ENCODE measurements at places on chromosomes 5 and 9.

DNA sequence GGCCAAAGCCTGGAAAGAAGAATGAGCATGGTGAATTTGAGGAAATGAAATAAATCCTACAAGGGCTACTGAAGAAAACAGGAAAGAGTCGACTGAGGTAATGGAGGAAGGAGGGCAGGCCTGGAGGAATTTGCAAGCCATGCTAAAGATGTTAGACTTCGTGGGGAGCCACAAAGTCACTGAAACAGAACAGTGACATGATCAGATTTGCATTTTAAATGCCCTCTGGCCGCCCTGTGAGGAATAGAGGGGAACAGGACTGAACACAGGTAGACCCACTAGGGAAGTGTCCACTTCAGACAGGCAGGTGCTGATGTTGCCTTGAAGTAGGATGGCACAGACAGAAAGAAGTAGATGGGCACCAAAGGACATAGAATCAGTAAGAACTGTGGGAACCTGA lies 42.8 kb upstream of the RLN1 start:
- DNase-seq, result no peak

DNA sequence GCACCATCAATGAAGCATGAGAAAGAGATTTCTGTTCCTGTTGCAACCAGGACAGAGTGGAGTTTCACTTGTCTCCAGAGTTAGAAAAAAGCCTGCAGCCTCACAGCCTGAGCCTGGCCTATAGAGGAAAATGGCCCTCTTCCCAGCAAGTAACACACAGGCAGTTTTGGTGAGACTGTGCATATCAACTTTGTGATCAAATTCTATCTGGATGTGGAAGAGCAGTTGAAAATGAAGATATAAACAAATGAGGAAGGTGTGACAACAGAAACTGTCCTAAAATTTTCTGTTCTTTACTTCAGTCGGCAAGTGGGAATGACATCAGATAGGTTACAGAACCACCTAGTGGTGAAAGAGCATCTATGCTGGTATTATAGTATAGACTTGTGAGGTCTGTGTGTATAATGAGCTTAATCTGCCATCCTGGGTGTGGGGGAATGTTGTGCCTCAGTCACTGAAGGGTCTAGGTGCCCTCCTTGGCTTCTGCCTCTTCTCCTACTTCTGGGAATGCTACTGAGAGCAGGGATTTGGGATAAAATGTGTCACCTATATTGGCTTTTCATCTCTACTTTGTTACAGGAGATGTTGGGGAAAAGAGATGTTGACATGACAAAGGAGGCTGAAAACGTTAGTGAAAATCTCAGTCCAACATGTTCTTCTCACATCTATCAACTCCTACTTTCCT lies 28.2 kb downstream of the YIPF5 start:
- peak; percentile 30 for DNase-seq

GRCh38 chr5:32753765-32754164 lies 42.6 kb downstream of the NPR3 start:
- no peak for DNase-seq

DNA sequence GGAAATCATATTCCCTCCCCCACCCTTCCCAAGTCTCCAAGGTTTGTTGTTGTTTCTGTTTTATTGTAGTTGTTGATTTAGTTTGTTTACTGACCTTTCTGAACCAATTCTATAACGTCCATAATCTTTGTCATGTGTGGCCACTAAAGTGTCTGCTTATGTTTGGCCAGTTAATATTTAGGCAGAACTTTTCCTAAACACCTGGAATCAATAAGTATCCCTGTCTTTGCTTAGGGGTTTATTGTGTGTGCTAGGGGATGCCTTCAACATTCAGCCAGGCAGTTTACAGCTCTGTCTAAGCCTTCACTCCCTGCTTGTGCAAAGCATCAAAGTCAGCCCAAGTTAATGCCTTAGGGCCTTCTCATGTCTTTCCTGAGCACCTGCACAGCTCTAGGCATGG lies 16.9 kb upstream of the LECT2 start:
- DNase-seq, result no peak

GRCh38 chr5:35919191-35919590 lies 19.2 kb downstream of the CAPSL start:
- DNase-seq, result no peak

DNA sequence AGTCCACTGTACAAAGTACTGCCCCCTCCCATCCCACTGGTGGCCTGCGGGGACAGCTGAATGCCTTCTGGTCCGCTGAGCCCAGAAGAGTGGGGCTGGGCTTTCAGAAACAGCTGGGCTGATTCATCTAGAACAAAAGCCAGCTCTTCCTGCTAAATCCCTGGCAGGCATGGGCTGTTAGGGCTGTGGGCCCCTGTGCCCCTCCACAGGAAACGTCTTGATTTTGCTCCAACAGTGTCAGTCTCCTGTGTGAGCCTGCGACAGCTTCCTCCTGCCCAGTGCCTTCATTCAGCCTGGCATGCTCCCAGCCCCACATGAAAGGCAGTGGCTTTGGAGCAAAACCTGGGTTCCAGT lies 6.9 kb upstream of the GSN start:
- DNase-seq, result no peak

DNA sequence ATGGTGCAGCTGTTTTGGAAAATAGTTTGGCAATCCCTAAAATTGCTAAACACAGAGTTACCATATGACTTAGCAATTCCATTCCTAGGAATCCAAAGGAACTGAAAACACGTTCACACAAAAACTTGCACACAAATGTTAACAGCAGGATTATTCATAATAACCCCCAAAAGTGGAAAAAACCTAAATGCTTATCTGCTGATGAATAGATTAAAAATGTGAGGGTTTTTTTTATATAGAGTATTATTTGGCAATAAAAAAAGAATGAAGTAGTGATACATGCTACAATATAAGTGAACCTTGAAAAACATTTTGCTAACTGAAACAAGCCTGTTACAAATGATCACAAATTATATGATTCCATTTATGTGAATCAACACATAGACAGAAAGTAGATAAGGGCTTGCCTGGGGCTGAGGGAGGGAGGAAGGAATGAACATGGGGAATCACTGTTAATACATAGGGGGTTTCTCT lies 45.1 kb upstream of the TRIO start:
- DNase-seq, result no peak
